NCI-H446 (cell line): ENCODE measurements at places on chromosomes 12 and 14.

- no peak for DNase-seq
These were observed 247.3 kb downstream of the SLC25A21 start for GRCh38 chr14:36925094-36925493.

- DNase-seq = no peak
These were observed 164.6 kb downstream of the SLC15A5 start for GRCh38 chr12:16112612-16113560.

DNA sequence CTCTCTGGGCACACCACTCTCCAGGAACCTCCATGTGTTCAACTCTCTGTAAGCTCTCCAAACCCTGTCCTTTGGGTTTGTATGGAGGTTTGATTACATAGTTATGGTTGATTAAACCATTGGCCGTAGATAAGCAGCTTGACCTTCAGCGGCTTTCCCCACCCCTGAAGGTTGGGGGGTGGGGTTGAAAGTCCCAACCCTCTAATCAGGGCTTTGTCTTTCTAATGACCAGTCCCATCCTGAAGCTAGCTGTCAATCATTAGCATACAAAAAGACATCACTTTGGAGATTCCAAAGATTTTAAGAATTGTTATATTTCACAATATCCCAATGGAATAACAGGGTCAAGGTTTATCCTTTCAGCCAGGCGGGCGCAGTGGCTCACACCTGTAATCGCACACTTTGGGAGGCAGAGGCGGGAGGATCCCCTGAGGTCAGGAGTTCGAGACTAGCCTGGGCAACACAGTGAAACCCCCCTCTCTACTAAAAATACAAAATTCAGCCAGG, 8.4 kb downstream of the FAM186A start:
- DNase-seq = no peak

GRCh38 chr14:37584211-37585100, 10.6 kb downstream of the FOXA1 start:
- no peak for DNase-seq

- DNase-seq = no peak
These were observed 194.5 kb downstream of the PHETA1 start for GRCh38 chr12:111174251-111174960.
